ENCODE measurements at places on chromosomes 16 and 17.

- no peak for DNase-seq
These were observed 33.3 kb downstream of the RPH3AL start for GRCh38 chr17:319266-319665.

GRCh38 chr17:73096211-73096610 is 3.7 kb upstream of the SLC39A11 start:
- no peak for DNase-seq

DNA sequence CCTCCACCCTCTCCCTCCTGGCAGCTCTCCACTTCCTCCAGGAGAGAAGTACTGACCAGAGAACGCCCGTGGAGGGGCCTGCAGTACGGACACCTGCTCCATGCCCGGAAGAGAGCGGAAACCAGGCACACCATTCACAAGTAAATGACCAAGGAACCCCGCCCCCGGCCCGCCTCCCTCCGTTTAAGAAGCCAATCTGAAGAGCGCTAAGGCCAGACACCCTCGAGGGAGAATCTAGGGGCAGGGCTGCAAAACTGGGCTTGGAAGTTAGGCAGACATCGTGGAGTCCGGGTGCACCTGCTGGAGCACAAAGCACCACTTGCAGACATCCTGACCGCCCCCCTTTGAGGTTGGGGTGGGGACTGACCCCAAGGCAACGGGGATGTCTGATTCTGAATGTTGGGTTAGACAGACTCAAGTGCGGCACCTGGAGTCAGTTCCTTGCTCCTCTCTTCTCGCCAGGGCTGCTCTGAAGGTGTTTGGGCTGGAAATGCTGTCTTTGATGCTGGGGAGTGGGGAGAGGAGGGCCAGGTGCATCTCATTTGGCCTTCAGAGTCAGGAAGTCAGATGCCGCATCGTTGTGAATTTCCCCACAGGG is 964 bp upstream of the FAAP100 start:
- DNase-seq, result peak; percentile 92

DNA sequence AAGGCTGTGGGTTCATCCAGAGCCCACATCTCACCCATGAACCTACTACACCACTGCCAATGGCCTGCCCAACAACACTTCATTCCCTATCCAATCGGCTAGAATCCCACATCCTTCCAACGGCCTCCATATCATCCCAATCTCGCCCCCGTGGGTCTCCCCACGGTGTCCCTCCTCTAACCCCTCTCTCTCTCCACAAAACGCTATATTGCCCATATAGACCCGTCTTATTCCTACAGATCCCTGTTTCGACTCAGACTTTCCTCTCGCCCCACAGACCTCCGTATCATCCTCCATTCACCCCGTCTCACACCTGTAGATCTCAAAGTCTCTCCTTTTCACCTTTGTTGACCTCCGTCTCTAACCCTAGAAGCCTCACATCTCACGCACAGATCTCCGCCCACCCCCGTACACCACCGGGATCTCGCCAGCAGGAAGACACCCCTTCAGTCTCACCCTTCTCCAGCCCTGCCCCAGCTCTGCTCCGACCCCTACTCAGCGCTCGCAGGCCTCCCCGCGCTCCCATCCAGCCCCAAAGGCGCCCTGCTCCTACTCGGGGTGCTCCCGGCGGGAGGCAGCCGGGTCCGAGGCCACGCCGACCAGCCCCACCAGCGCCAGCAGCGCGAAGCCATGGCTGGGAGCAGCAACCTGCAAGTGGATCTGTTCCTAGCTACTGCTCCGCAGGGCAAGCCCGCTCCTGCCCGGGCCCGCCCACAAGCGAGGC is at the start of gene FDXR:
TSS of gene FDXR (minus strand) at position 682 of the 724 bp plus-strand sequence. CDS start at position 632, 50 bp downstream.
- no peak for DNase-seq

DNA sequence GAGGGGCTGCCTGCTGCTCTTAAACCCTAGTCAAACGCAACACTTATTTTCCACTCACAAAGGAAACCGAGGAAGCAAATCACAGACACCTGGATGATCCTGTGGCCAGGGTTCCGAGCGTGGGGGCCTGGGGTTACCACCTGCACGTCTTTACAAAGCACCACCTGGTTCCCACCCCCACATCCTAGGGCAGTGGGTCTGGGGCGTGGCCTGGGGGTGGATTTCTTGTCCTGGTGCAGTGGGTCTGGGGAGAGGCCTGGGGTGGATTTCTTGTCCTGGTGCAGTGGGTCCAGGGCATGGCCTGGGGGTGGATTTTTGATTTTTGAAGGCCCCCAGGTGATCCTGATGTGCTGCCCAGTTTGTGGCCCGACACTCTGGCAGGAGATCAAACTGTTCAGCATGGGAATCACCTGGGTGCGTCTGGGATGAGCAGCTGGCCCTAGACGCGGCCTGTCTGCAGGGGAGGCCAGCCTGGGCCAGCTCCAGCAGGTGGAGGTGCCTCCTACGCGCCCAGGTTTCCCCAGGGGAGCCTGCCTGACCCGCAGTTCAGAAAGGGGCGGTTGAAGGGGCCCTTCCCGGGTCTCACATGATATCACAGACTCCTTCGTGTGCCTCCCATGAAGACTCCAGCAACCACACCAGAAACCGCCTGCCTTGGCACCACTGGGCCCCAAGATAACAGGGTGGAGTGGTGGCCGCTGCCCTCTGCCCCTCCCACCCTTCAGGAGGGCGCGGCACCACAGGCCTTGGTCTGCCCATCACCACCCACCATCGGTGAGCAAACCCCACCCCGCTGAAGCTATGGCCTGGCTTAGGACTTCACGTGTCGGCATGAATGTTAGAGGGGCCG is 6.3 kb downstream of the HAGH start:
- no peak for DNase-seq

DNA sequence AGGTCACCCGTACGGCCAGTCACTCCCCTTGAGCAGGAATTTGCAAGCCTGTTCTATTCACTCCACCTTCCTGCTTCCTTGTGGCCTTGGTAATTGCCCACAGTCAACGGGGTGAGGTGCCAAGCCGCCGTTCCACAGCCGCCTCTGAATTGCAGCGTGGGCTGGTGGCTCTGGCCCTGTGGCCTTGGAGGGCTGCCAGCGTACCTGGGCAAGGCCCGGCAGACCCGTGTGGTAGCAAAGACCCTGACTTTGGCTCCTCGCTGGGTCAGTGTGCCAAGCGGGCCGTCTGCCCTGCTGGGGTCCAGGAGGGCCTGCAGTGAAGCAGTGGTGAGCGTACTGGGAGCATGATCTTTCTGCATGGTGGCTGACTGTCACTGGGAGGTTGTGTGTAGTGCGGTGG is 3.6 kb downstream of the BANP start:
- DNase-seq, result no peak

DNA sequence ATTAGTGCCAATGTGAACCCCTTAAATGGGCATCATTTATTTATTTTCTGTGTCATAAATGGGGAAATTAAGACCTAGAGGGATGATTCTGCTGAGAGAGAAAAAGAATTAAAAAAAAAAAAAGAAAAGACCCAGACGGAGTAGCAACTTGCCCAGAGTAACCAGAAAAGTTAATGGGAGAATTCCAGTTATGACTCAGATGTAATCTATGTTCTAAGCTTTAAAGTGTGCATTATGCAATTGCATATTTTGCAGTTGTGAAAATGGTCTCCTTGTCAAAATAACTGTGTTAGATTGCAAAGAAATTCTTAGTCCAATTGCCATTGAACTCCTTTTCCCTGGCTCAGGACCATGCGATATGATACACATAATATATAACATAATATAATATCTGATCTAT is 38.6 kb upstream of the TBX2 start:
- DNase-seq, result no peak

Data from T-helper 2 cell (primary cell).